ENCODE measurements at places on chromosomes 12 and 14.
A peak's percentile ranks its signal among the peaks of the same experiment; 100 is the strongest.

DNA sequence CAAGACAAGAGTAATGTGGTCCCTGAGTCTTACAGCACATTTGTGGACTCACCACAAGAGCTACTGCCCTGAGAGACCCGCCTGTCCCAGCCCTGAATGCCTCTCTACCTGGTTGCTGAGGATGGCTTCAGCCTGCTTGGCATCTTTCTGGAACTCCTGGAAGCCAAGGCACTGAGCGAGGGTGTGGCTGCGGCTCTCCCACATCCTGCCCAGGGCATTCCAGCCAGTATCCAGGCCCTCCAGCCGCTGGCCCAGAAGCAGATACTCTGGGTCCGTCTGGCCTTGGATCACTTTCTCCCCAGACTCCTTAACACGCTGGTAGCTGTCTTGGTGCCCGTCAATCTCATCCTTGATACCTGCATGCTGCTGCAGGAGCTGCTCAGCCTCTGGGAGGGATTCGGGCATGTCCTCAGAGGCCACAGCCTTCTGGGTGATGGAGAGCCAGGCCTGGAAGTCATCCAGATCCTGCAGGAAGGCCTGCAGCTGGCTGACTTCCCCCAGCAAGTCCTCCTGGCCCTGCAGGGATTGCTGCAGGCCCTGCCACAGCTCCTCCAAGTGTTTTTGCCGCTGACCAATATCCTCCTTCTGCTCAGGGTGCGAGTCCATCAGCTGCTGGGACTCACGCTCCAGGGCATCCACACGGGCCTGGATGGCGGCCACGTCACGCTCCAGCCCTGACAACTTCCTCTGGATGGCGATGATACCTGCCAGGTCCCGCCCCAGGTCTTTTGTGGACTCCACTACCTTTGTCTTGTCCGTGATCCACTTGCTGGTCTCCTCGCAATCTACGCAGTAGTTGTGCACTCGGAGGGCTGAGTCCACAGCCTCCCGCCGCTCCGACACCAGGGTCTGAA is 82.3 kb downstream of the PLEKHG3 start:
- DNase-seq = no peak

DNA sequence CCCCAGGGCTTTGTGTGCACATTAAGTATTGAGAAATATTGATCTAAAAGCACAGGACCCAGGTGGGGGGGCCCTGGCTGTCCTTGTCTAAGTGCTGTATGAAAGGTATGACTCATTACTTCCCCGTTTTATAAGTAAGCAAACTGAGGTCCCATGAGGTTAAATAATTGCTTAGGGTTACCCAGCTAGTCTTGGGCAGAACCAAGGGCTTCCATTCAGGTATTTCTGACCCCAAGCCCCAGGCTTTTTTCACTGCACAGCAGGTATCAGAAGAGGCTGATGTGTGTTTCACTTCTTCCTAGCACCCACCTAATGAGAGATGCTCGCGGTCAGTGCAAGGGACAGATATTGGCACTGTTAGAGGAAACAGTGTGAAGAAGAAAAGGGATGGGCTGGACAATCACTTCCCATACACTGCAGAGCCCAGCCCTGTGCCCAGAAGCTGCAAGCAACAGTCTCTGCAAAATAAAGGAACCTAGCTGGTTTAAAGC is 4.7 kb upstream of the TC2N start:
- no peak for DNase-seq

- no peak for DNase-seq
These were observed 421.5 kb upstream of the SEL1L start for GRCh38 chr14:81955123-81955522.

- no peak for DNase-seq
These were observed 15.5 kb downstream of the FZD10 start for GRCh38 chr12:130177635-130178242.

GRCh38 chr12:93059925-93060665 is 131.0 kb upstream of the EEA1 start:
- no peak for DNase-seq

DNA sequence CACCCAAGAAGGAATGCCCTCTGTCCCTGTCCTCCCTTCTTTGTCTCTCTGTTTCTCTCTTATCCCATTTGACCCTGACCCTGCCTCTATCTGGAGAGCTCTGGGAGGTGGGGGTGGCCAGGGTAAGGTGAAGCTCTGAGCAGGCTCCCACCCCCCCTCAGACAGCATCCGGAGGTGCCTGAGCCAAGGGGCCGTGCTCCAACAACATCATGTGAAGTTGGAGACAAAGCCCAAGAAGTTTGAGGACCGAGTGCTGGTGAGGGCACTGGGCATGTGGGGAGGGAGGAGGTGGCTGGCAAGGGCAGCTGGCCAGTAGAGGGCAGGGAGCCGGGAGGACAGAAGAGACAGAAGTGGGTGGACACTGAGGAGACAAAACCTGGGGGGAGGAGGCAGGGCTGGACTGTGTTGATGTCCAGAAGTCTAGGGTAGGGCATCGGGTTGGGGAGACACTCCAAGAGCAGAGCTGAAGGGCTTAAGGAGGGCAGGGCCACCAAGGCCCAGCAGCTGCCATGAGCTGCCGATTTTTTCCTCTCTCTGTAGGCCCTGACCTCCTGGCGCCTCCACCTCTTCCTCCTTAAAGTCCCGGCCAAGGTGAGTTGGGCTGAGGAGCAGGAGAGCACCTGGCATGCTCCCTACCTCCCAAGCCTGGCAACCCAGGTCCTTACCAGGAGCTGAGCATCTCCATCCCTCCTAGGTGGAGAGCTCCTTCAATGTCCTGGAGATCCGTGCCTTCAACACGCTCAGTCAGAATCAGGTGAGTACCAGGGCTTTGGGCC is 1.9 kb downstream of the CARMIL3 start:
- no peak for DNase-seq

- no peak for DNase-seq
These were observed 5.1 kb upstream of the PAPLN start for GRCh38 chr14:73231981-73232851.

DNA sequence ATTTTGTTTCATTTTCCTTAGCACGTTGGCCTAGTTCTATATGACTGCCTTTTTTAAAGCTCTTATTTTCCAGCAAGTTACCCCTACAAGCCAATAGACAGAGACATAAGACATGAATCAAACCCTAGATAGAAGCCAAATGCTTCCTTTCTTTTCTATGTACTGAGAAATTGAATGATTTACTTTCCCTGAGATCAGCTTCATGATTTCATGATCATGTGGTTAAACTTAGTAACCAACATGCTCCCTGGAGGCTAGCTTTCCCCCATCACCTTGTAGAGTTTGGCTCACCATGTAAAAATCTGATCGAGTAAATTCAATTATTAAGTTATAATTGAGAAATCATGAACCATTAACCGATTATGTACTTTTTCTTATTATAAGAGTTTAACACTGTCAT is 148.1 kb upstream of the LRIG3 start:
- no peak for DNase-seq

DNA sequence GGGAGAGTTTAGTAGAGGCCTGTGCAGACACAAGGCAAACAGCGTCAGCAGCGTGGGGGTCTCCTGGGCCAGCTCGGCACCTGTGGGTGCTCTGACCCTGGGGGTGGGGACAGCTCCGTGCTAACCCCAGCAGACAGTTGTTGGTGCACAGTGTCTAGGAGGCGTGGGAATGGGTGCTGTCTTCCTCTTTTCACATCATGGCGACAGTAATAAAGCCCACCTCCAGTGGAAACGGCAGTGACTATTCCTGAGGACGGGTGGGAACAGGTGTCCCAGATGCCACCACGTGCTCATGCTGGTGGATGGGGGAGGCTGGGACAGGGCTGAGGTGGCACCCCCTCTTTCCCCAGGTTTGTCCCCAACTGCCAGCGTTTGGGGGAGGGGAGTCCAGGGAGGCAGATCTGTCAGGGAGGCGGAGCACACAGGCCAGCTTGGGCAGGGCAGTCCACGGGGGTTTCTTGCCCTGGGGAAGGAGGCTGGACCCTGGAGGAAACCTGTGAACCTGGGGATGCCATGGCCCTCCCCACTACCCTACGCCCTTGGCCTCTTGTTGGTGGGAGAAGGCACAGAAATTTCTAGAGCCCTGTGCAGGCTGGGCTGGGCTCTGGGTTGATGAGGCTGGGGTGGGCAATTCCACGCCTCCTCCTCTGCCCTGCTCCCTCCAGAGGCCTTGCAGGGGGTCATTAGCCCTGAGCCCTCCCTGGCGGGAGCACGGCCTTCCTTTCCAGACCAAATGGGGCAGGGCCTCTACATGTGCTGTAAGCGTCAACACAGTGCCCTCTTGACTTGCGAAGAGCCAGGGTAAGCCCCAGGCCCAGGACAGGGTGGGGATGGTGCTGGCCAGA is 3.8 kb downstream of the ZBTB42 start:
- no peak for DNase-seq

DNA sequence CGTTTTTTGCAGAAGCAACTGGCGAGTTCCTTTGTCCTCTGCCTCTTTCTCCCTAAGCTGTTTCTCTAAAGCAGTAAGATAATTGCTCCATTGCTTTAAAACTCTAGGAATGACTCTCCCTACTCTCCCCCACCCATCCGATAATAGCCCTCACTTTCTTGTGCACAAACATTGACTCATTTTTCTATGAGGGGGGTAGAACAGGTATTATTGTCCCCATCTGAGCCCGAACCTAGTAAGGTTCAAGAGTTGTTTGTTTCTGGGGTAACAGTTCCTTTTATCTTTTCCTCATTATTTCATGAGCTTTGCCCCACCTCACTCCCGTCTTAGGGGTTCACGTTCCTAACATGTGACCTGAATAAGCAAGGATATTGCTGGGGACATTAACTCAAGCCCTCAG is 190.6 kb downstream of the EMP1 start:
- no peak for DNase-seq

DNA sequence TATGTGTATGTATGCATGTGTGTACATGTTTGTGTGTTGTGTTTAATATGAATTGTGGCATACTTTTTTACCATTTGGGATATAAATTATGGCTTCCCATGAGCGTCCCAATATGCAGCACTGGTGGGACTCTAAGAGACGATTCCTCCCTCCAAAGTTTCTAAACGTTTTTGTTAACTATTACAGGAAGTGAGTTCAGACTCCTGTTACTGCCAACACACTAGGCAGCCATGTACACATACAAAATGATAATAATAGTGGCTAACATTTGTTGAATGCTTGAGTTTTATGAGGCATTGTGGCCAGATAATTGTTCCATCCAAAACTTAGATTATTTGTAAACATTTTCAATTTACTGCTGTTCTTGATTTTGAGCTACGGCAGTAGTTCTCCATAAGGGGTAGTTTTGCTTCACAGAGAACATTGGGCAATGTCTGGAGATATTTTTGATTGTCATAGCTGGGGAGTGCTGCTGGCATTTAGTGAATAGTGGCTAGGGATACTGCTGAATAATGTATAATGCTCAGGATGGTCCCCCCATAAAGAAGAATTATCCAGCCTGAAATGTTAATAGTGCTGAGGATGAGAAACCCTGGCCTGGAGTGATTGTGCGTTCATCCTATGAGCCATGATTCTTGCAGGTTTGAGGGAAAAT is 45.1 kb downstream of the ARID2 start:
- DNase-seq = no peak

DNA sequence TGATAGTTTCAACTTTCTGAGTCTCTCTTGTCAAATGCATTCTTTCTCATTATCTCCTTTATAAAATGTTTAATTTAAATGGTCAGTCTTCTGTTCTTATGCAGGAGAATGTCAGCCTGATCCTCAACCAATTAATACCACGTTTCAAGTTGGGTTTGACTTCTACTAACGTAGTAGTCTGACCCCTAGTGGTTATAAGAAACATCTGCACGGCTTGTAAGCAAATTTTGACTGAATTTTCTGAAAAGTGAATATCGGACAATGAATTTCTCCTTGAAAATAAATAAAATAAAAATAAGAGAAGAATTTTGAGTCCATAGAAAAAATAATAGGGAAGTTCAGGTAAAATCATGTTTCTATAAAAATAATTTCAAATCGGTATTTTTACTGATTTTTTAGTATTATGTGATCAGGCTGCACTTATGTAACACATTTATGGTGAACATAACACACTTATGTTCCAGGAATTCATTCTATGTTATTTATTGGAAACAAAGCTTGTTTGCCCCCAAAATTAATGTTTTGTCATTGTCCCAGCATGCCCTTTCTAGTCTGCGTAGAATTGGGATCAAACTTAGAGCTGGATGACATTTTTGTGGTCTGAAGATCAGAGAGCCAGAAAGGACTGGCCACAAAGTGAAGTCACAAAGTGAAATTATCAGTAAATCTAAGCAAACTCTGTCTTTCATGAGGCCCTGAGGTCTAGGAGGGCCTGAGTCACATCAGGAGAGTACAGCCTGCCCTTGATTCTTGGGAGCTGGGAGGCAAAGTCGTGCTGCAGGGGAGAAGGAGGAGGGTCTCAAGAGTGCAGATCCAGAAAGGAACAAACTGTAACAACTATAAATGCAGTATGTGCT is 101.2 kb upstream of the STXBP6 start:
- peak; percentile 49 for DNase-seq

- no peak for DNase-seq
These were observed 271.6 kb upstream of the ATP2B1 start for GRCh38 chr12:89980236-89980635.

DNA sequence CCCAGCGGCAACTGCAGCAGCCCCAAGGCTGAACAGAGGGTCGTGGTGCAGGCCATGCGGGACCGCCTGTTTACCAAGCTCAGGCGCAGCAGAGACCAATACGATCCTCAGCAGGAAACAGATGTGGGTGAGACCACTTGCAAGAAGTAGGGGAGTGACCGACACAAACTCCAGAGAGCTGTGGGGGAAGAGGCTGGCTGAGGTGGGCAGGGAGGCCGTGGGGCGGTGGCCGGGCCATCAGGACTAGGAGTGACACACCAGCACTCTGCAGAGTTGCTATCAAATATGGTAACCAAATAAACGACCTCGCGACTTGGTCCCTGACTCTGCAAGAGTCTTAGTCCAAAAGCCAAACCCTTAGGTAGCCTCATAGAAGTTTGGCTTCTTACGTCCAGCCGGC is 30.6 kb downstream of the AMN start:
- no peak for DNase-seq

- DNase-seq = no peak
These were observed at the start of gene LRP1 for GRCh38 chr12:57127726-57128518. Gene LRP1, plus strand, starts transcription at chr12:57128483. Its CDS starts 482 bp downstream, at chr12:57128965.

DNA sequence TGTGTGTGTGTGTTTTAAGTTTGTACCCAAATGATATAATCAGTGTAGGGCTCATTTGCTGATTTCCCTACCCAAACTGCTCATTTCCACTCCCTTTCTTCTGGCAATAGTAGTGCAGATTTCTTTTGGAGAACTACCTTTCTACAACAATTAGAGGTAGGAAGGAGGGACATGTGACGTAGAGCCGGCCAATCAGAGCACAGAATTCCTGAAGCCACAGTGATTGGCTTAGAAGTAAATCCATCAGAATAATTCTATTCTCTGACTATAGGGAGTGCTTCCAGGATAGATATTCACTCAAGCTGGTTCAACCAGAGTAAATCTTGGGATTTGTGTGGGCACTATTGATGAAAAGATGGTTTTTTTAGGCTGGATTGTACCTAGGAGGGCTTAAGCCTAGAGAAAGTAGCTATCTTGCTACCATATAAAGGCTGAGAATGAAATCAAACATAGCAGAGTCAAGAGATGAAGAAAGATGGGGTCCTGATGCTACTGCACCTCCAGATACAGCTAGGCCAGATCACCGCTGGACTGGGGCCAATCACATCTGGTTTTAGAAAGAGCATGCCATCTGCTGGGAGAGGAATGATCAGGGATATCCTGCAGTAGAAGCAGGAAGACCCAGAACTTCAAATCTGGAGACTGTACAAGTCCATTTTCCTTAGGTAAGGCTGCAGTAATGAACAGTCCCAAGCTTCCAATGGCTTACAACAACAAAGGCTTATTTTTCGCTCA is 54.1 kb upstream of the NUAK1 start:
- no peak for DNase-seq

Data from NCI-H2081 treated with DMSO at 0.1 percent for 48 hours (cell line).